ENCODE measurements at places on chromosomes 4 and X. TPM values are rescaled to one million over a fixed set of nuclear protein-coding genes. Genes with fewer than 3 reads are reported as not detected.

The CD38 gene
- 94.7 TPM for total RNA-seq

DNA sequence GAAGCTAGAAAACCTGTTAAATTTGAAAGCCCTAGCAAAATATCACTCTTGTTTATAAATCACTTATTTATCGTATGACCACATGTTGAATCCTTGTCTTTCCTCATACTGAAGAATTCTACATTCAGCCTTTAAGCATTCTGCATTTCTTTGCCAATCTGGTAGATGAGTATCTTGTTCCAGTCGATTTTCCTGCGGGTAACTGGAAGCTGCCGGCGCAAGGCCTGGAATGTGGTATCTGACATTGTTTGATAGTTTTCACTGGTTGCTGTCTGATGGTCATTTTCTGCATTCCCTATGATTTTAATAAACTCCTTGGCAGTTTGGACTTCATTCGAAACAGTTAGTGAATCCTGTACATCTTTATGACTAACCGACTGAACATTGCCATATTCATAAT, 13.7 kb upstream of the PHKA1 start:
- H3K36me3 ChIP-seq: no peaks in the 10 kb centered on the region
- no peak for DNase-seq
- H3K4me3 ChIP-seq: no peak overlapping the region

- no peaks in the 10 kb centered on the region for H3K36me3 ChIP-seq
- H3K27ac ChIP-seq: no peak overlapping the region
- no peak for DNase-seq
- H3K27me3 ChIP-seq: no peaks in the 10 kb centered on the region
- no peaks in the 10 kb centered on the region for H3K4me1 ChIP-seq
These were observed 815.1 kb upstream of the POU3F4 start for GRCh38 chrX:82692991-82693390.

The TFE3 gene
- 38.6 TPM for total RNA-seq

DNA sequence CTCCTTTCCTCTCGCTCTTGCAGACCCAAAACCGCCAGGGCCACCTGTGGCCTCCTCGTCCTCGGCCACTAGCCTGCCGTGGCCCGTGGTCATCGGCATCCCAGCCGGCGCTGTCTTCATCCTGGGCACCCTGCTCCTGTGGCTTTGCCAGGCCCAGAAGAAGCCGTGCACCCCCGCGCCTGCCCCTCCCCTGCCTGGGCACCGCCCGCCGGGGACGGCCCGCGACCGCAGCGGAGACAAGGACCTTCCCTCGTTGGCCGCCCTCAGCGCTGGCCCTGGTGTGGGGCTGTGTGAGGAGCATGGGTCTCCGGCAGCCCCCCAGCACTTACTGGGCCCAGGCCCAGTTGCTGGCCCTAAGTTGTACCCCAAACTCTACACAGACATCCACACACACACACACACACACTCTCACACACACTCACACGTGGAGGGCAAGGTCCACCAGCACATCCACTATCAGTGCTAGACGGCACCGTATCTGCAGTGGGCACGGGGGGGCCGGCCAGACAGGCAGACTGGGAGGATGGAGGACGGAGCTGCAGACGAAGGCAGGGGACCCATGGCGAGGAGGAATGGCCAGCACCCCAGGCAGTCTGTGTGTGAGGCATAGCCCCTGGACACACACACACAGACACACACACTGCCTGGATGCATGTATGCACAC, 13.6 kb downstream of the FGFRL1 start:
- H3K27me3 ChIP-seq: no peaks in the 10 kb centered on the region
- no peaks in the 10 kb centered on the region for H3K4me1 ChIP-seq
- DNase-seq: no peak
- no peak overlapping the region for H3K27ac ChIP-seq
- no peak overlapping the region for H3K4me3 ChIP-seq
